ENCODE measurements at places on chromosomes 11 and 22.

GRCh38 chr11:73325036-73325981, 17.2 kb downstream of the ARHGEF17 start:
- no peak for DNase-seq

- DNase-seq, result no peak
These were observed 8.7 kb downstream of the MS4A15 start for GRCh38 chr11:60765355-60765754.

DNA sequence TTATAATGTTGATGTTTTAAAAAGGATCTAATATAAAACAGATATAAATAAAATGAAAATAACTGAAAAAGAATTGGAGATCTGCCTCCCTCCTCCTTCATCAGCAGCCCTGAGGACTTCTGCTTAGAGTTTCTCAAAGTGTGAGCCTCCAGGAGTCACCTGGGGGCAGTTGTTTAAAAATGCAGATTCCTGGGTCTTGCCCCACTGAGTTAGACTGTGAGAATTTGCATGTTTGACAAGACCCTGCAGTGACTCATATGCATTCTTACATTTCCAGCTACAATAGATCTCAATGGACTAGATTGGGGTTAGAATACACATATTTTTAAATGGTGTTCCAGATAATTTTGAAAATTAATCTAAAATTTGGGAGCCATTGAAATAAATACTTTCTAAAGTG, 798 bp upstream of the OOSP3 start:
- no peak for DNase-seq

- DNase-seq, result no peak
These were observed 795.5 kb downstream of the METTL15 start for GRCh38 chr11:28903716-28904115.

GRCh38 chr11:111421251-111421650, 42.2 kb upstream of the POU2AF1 start:
- no peak for DNase-seq
